ENCODE measurements at places on chromosomes 2 and 18.

- DNase-seq, result no peak
Observed at GRCh38 chr2:225002656-225003045, 39.6 kb downstream of the DOCK10 start.

DNA sequence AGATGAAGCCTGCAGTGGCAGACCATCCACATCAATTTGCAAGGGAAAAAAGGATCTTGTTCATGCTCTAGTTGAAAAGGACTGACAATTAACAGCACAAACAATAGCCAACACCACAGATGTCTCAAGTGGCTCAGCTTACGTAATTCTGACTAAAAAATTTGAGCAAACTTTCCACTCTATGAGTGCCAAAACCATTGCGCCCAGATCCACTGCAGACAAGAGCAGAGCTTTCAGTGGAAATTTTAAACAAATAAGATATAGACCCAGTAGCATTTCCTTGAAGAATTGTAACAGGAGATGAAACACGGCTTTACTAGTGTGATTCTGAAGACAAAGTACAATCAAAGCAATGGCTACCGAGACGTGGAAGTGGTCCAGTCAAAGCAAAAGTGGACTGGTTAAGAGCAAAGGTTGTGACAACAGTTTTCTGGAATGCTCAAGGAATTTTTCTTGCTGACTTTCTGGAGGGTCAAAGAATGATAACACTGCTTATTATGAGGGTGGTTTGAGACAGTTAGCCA lies 12.0 kb upstream of the ZNF396 start:
- no peak for DNase-seq

- no peak for DNase-seq
Observed at GRCh38 chr2:144708626-144709025, 188.7 kb upstream of the ZEB2 start.

DNA sequence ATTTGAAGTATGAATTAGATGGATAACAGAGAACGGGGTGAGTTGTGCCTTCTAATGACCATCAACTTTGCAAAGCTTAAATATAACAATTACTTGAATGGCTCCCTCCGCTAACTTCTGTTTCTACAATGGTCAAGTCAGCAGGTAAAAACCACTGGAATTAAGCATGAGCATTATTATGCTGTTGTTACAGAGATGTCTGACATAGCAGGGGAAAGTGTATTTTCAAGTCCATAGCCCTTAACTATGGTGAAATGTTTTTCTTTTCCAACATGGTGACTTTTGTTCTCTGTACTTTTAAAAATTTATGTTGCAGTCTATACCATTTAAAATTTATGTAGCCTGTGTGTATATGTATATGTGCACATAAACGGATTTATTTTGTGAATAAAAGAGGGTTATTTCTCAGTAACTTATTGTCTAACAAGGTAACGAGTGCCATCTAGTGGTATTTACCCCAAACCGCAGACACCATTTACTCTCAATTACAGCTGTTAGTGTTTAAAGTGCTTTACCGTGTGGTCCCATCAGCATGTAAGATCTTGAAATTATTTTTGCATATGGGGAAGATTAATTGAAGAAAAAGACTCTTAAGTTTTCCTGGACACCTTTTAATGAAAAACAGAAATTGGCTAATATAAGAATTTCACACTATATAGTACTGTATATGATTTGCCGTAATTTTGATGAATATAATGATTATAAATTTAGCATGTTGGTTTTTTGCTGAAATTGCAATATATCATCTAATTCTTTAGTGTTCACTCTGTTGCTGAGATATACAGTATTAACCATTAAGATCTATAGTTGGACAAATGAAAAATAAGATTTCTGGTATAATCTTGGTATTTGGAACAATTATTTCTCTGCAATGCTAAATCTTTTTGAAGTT lies 78.2 kb downstream of the UBE2E3 start:
- DNase-seq, result no peak
